ENCODE measurements at places on chromosomes 4 and X.

DNA sequence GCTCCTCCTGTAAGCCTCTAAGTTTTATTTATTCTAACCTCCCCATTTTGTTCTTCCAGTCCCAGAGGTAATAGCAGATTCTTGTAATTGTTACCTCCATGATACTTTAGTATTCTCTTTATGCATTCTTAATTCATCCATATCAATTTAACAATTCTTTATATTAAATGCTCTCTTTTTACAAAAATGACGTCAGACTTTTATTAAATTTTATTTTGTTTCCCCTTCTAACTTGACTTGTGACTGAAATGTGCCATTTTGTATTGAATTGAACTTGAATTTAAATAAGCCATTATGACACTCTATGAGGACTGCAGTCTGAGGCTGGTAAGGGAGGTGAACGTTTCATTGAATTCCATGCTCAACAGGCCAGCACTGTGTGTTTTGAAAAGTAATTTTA is 60.0 kb upstream of the NUDT10 start:
- no peak for DNase-seq

DNA sequence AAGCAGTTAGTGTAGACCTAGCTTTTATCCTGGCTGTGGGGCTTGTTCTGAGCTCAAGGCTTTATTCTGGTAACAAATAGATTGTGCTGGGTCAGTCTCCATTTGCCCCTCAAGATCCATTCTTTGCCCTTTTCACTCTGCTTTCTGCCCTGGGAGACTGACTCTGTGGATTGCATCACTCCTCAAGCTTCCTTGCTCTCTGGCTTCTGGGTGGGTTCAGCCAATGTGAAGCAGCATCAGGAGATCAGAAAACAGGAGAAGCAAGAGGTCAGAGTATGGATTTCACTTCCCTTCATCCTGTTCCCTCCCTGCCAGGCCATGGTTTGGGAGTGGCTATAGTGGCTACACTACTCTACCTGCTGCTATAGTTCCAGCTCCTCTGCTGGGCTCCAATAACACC is 184.1 kb upstream of the NDP start:
- DNase-seq = no peak

- no peak for DNase-seq
Observed at GRCh38 chr4:77349364-77349763, 192.4 kb downstream of the CCNG2 start.

GRCh38 chrX:1076871-1077651 is 135.4 kb downstream of the CRLF2 start:
- no peak for DNase-seq

DNA sequence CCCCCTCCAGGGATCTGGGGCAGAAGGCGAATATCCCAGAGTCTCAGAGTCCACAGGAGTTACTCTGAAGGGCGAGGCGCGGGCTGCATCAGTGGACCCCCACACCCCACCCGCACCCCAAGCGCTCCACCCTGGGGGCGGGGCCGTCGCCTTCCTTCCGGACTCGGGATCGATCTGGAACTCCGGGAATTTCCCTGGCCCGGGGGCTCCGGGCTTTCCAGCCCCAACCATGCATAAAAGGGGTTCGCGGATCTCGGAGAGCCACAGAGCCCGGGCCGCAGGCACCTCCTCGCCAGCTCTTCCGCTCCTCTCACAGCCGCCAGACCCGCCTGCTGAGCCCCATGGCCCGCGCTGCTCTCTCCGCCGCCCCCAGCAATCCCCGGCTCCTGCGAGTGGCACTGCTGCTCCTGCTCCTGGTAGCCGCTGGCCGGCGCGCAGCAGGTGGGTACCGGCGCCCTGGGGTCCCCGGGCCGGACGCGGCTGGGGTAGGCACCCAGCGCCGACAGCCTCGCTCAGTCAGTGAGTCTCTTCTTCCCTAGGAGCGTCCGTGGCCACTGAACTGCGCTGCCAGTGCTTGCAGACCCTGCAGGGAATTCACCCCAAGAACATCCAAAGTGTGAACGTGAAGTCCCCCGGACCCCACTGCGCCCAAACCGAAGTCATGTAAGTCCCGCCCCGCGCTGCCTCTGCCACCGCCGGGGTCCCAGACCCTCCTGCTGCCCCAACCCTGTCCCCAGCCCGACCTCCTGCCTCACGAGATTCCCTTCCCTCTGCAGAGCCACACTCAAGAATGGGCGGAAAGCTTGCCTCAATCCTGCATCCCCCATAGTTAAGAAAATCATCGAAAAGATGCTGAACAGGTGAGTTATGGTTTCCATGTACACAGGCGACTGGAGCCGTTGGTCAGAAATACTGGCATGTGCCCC is at the start of gene CXCL1:
Gene CXCL1 (plus strand): TSS at position 264 of the 926 bp plus-strand sequence. CDS start 78 bp downstream, at position 342.
- DNase-seq = no peak

- DNase-seq = no peak
Observed at GRCh38 chr4:187065396-187065795, 341.7 kb upstream of the FAT1 start.

GRCh38 chrX:108064001-108064400 is 19.1 kb downstream of the VSIG1 start:
- no peak for DNase-seq

DNA sequence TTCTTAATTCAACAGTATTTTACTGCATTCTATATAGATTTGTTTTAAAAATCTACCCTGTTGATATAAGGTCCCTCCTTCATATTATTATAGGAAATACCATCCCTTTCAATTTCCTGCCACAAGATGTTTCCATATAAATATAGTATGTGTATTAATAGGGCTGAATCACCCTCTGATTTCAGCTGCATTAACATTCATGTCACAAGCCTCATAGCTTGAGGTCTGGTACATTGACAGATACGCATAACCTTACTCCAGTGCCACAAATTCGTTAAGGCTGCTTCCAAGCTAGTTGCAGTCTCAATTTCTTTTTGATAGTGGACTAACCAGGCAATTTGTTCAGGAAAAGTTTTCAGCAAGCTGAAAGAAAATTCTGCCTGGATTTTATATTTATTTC is 128.4 kb downstream of the KLHL34 start:
- DNase-seq = no peak

- DNase-seq = no peak
Observed at GRCh38 chrX:10648614-10649013, 28.2 kb upstream of the MID1 start.

DNA sequence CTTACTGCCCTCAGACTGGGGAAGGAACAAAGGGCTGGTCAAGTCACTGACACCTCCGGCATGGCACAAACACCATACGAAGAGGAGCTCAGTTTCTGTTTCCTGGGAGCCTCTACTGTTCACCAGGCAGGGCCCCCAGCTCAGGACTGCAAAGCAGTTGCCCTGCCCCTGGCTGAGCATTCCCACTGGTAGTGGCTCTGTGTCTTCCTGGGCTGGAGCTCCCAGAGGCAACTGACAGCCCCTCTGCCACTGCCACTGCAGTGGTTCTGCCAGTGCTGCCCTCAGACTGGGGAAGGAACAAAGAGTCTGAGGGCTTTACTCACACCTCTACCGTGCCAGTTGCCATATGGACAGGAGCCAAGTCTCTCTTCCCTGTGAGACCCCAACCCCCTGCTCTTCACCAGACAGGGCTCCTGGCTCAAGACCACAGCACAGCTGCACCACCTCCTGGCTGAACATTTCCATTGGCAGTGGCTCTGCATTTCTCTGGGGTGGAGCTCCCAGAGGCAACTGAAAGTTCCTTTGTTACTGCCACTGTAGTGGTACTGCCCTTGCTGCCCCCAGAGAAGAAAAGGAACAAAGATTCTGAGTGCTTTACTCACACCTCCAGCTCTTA is 67.9 kb downstream of the SMARCA5 start:
- DNase-seq = no peak

- DNase-seq = no peak
Observed at GRCh38 chrX:152658302-152658701, 20.6 kb downstream of the GABRQ start.

- DNase-seq = no peak
Observed at GRCh38 chr4:82776925-82777542, 21.6 kb downstream of the SCD5 start.

GRCh38 chr4:100076753-100077152 is 113.5 kb downstream of the DDIT4L start:
- DNase-seq = no peak

DNA sequence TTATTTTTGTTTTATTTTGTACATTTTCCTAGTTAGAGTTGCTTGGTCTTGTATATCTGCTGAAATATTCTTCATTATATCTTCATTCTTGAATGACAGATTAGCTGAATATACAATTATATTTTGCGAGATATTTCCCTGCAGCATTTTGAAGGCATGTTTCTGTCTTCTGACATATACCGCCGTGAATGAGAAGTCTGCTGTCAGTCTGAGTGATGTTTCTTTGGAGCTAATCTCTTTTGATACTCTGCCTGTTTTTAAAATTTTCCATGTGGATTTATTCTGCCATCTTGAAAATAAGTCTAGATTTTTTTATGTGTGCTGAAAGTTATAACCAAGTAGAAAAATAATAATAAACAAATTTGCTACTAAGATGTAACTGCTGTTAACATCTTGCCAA is 148.5 kb downstream of the MAGEC1 start:
- DNase-seq = no peak

DNA sequence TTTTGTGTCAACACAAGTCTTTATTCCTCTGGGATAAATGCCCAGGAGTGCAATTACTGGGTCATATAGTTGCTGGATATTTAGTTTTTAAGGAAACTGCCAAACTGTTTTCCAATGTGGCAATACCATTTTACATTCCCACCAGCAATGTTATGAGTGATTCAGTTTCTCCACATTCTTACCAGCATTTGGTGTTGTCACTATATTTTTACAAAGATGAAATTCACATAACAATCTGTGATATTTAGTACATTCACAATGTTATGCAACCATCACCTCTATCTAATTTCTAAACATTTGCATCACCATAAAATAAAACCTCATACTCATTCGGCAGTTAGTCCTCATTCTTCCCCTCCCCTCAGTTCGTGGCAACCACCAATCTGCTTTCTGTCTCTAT is 75.0 kb downstream of the MAMLD1 start:
- no peak for DNase-seq

- no peak for DNase-seq
Observed at GRCh38 chr4:56698329-56698728, 17.2 kb upstream of the HOPX start.

DNA sequence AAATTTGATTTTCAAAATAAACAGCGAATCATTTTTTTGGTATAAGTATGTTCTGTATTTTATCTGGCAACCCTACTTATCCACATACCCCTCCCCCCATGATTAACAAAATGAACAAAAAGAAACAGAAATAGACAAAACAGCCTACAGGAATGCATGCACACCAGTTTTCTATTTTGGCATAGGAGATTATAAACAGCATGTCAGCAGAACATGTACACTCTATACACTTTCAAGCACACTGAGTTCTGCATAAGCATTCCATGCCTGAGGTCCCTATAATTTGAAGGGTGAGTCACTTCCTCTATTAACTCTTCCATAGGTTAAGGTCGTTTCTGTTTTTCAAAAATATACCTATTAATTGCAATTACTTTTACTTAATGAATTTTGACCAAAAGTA is 28.0 kb upstream of the ZNF280C start:
- DNase-seq = no peak

DNA sequence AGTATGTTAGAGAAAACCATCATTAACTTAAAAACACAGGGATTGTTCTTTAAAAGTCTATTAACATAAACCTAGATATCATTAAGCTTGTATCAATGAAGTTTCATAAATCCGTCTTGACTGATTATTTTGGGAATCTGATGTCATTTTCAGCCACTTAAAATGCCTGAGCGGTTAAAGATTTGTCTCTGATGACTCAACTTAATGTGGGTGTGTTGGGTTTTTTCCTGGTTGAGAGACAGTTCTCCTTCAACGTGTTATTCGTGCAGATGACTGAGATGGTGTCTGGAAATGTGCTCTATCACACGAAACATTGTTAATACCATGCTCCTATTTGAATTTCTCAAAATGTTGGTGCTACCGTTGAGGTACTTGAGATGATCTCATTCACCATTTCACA is 227.3 kb upstream of the TENM3 start:
- DNase-seq = no peak

GRCh38 chrX:42463706-42464490 is 314.1 kb downstream of the PPP1R2C start:
- no peak for DNase-seq

GRCh38 chr4:95439071-95439470 is 109.7 kb downstream of the UNC5C start:
- no peak for DNase-seq

- no peak for DNase-seq
Observed at GRCh38 chr4:183348706-183349659, 26.8 kb upstream of the CLDN24 start.

DNA sequence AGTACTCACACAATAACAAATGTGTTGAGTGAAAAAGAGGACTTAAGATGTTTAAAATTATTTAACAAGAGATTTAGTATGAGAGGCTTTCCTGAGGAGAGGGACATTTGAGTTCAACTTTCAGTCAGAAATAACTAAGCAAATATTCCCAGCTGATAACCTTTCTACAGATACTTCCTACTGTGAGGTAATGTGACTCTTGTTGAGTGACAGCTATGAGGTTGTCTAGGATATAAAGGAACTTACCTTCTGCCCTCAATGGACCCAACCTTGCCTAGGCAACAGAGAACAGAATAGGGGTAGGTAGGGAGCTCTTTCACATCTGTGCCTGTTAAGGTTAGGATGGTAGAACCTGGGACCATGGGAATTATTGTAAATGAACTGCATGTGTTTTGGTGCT is 54.7 kb downstream of the GLUD2 start:
- DNase-seq = no peak

GRCh38 chr4:78532046-78532445 is 19.5 kb upstream of the ANXA3 start:
- no peak for DNase-seq

- no peak for DNase-seq
Observed at GRCh38 chrX:97358941-97359340, 475.2 kb downstream of the RPA4 start.

DNA sequence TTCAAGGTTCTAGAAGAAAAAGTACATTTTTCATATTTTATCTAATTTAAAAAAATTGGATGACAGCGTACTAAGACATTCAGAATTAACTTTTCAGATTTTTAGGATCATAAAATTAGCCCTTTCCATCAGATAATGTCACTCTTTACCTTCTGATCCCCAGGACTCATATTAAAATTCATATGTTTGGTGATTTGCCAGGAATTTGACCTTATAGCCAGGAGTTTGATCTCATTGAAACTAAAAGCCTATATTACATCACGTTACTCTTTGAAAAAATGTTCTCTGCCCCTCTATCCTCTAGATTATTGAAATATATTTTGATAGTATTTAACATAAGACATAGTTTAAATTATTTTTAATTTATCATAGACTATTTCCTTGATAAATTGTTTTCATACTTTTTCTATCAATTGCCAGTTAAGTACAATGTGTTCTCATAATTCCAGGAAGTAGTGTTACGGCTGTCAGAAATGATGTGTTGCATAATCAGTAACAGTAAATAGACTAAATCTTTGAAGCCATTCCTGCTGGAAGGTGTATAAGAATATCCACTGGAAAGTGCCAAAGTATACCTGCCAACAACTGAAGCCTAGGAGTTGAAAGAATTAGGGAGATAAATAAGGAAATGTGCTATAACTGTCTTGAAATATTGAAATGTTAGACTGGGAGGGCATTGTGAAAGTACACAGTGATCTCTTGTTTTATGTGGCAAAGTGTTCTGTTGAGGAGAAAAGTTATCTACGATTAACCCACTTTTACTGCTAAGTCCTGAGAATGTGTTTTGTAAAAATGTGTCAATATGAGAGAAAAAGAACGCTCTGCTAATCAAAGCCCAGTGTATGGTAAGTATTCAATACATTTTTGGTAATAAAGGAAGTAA is 32.9 kb upstream of the PDGFC start:
- DNase-seq = no peak
